ENCODE measurements at places on chromosomes 7 and 10.

DNA sequence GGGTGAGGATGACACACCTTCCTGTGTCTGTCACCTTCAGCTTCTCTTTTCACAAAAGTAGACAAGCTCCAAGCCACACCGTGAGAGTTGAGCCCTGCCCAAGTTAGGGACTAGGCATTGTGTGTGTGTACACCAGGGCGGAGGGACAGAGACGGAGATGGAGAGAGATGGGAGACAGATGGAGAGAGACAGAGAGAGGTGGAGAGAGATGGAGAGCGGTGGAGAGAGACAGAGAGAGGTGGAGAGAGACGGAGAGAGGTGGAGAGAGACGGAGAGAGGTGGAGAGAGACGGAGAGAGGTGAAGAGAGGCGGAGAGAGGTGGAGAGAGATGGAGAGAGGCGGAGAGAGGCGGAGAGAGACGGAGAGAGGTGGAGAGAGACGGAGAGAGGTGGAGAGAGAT lies 207.0 kb downstream of the DNAJB6 start:
- no peak for DNase-seq

- DNase-seq: no peak
Measured at GRCh38 chr7:142866361-142867096, 11.7 kb downstream of the EPHB6 start.

- no peak for DNase-seq
Measured at GRCh38 chr7:147413557-147413870, 1177.1 kb upstream of the C7orf33 start.

- no peak for DNase-seq
Measured at GRCh38 chr7:34622771-34623250, 35.2 kb upstream of the NPSR1 start.

DNA sequence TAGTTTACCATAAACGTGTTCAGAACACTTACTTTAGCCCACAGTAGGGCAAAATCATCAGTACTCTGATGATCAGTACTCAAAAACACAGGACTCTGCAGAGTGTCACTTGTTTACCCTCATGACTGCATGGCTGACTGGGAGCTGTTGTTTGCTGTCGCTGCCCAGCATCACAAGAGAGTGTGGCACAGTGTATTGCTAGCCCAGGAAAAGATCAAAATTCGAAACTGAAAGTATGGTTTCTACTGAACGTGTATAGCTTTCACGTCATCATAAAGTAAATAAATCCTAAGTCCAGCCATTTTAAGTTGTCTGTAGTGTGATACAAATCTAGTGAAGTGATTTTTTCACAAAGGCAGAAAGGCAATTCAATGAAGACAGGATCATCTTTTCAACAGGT lies 184.6 kb downstream of the RAMP3 start:
- DNase-seq: no peak

DNA sequence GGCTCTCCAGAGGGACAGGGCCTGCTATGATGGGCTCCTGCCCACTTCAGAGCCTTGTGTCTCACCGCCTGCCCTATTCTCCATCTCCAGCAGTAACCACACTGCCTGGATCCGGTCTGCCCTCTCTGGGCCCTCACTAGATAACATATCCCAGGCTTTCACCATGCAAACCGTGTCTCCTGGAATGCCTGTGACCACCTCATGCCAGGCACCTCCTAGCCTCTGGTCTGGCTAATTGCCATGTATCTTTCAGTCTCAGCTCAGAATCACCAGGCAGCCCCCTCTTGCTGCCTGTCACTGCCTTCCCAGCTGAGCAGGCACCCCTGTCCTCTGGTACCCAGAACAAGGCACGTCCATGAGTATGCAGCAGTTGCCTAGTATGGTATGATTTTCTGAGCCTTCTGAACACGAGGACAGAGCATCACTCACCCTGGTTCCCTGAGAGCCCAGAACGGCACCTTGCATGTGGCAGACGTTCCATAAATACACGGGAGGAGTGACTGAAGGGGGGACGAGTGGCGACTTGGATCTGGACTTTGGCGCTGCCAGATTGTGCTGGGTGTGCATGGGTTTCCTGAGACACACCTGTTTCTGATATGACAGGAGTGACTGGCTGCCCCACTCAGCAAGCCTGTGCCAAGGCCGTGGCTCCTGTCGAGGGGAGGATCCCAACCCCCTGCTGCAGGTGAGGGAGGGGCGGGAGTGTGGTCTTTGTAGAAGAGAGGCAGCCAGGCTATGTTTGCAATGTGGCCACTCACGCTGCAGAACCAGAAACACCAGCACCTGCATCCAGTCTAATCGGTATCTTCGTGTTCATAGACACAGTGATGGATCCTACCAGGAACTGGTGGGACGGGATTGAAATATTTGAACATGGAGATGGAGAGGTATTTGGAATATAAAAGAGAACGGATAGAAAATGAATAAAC lies 95.2 kb downstream of the VOPP1 start:
- no peak for DNase-seq

DNA sequence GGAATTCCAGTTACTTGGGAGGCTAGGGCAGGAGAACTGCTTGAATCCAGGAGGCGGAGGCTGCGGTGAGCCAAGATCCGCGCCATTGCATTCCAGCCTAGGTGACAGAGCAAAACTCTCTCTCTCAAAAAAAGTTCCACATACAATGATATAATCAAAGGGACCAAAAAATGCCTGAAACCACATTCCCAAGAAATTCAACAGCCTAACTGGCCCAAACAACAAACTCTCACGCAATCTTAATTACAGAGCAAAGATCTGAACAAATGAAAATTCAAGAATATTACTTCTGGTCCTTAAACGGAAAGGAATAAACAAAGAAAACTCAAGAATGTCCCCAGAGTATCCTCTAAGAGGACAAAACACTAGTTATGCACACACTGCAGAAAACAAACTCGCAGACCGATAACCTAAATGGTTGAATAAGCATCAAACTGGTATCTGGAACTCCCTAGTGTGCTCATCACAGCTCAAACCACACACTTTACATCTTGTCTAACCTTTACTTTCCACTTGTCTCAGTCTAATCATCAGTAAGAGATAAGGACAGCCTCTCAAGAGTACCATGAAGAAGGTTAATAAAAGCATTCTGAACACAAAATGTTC lies 3.7 kb downstream of the OGA start:
- DNase-seq: no peak

GRCh38 chr10:34627331-34627730 lies 187.8 kb downstream of the PARD3 start:
- DNase-seq: no peak

DNA sequence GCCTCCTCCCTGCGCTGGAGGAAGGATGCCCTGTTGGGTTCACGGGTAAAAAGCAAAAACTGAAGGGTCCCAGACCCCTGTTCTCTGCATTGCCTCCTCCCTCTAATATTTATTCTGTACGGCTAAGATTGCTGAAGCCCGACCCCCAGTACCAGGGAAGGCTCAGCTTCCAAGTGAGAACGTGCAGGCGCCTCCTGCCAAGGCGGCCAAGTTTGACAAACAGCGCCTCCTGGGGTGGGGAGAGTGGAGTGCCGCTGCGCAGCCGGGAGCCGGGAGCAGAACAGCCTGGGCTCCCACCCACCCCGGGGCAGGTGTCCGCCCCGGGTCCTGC lies 4.7 kb upstream of the EBF3 start:
- no peak for DNase-seq

GRCh38 chr7:25260862-25261494 lies 32.7 kb upstream of the NPVF start:
- DNase-seq: no peak

DNA sequence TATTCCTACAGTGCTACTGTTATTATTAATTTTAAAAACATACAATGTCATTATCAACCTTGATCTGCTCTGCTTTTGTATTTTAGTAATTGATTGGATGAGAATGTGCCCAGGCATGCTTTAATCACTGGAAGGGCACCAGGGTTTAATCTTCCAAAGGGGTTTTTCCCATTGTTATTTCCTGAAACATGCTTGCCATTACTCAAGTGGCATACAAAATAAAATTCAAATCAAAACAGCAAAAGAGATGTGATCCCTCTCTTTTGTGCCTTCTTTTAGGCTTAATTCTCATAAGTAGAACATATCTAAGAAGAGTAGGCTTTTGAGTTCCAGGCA lies 963.3 kb downstream of the LRMDA start:
- no peak for DNase-seq

DNA sequence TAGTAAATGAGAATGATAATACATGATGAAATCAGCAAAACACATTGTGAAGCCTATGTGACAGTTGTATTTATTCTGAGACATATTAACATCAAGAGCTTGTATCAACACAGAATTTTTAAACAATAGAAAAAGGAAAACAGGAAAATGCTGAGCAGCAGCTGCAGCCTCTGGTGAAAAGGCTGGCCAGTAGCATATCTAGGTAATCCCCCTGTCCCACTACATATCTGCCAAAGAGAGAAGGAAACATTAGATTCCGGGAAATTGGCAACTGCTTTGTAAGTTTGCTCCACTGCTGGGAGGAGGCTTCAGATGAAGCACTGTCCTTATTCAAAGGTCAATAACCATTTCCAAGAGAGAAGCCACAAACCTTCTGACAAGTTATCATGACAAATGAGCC lies 89.4 kb downstream of the RALA start:
- DNase-seq: no peak

DNA sequence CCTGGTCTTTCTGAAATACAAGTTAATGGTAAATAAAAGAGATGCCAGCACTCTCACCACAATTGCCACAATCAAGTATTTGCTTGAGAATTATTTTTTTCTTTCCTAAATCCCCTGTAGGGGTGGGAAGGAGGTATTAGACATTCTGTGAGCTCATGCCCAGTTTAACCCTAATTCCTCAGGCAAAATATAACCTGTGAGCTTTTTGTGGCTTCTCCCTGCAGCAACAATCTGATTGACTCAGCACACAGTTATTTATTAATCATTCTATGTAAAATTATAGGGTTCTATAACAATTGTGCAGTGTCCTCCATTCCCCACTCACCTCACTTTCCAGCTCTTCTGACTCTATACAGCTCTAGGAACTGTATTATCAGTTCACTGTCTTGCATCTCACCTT lies 66.3 kb downstream of the GLI3 start:
- DNase-seq: no peak

Measured in T-cell (primary cell).